Activated CD4-positive, alpha-beta T cell treated with anti-CD3 and anti-CD28 coated beads, Interleukin-2, amount 50 U/mL, for 4 hours (primary cell): ENCODE measurements at places on chromosomes 6 and 20.

- DNase-seq = peak; percentile 57
Measured at GRCh38 chr6:158869826-158870648, 50.9 kb upstream of the EZR start.

- DNase-seq = no peak
Measured at GRCh38 chr20:6299456-6299855, 176.6 kb upstream of the FERMT1 start.

GRCh38 chr20:9235518-9235917 lies 166.6 kb downstream of the PLCB4 start:
- no peak for DNase-seq

GRCh38 chr20:24764794-24765202 lies 184.3 kb upstream of the CST7 start:
- no peak for DNase-seq

GRCh38 chr6:143079325-143079640 lies 18.6 kb downstream of the AIG1 start:
- no peak for DNase-seq

GRCh38 chr20:3209946-3210317 lies 634 bp downstream of the ITPA start:
- no peak for DNase-seq

- no peak for DNase-seq
Measured at GRCh38 chr20:15643713-15644112, 929.5 kb downstream of the KIF16B start.

GRCh38 chr6:111487661-111488060 lies 4.6 kb upstream of the REV3L start:
- no peak for DNase-seq

GRCh38 chr6:98833057-98833306 lies 1.4 kb upstream of the POU3F2 start:
- no peak for DNase-seq

DNA sequence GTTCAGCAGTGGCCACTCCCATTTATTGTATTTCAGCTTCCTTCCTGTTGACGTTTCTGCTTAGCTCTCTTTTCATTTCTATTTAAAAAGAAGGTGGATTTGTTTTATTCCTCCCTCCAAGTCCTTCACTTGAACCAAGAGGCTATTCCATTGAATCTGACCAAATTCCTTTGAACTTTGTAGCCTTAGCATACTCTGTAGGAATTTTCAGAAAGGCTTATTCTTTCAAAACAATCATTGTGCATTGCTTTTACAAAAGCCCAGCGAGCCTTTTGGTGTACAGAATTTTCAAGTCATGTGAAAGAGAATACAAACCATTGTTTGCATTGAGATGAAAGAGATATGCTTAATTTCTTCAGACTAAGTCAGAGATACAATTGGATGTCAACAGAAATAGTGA lies 151.0 kb upstream of the INSM1 start:
- no peak for DNase-seq

- DNase-seq = no peak
Measured at GRCh38 chr20:40494248-40494647, 194.8 kb downstream of the MAFB start.

DNA sequence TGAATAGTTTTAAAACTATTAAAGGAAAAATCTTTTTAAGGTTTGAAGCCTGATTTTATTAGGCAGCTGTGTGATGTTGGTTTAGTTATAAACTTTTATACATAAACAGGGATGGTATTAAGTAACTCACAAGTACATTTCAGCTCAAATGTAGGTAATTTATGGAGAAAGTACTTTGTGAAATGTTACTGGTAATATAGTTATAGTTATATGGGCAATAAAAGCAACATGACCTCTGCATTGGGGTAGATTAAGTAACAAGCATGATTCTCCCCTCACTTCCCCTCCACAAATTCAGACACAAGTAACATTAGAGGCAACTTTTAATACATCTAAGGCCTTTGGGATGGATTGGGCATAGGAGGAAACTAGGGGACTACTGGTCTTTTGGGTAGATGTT lies 154.3 kb upstream of the ID4 start:
- DNase-seq = no peak

- no peak for DNase-seq
Measured at GRCh38 chr6:5231289-5231688, 29.5 kb downstream of the LYRM4 start.

DNA sequence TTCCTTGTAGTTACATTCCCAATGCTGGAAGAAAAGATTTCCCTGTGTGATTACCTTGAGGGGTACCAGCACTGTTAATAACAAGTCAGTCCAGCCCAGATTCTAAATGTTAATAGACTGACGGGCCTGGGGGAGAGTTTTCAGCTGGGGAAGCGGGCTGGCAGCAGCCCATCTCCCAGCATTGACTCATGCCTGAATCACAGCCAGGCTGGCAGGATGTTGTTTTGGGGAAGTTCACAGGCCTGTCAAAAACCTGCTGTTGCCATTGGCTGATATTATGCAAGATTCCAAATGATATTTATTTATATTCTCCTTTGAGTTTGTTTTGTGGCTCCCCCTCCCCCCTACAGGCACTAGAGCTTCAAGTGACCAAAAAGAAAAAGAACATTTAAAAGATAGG lies 213.9 kb upstream of the CNR1 start:
- no peak for DNase-seq

DNA sequence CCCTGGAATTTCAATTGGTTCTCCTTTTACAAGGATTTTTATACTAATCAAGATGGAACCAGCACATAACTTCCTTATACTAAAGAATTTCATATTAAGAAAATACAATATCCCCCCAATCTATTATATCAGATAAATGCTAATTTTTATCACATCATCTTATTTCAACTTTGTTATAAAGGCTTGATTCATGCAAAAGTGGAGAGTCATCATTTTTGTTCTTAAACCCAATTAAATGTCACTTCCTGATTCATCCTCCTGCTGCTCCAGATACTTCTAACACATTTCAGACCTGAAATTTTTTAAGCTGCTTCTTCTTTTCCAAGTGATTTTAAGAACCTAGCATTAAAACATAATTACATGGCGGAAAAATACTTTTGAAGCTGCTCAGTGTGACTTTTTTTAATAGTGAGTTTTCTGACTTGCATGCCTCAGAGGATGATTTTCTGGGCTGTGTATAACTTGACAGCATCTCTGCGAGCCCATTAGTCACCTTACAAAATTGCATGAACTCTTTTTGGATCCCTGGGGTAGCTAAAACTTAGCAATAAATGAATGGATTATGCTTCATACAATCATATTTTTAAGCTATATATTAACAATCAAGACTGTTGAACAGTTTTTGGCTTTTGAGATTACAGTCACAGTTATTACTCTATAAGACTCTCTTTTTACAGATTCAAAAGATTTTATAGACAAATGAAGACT lies 134.1 kb downstream of the ELOVL4 start:
- no peak for DNase-seq

DNA sequence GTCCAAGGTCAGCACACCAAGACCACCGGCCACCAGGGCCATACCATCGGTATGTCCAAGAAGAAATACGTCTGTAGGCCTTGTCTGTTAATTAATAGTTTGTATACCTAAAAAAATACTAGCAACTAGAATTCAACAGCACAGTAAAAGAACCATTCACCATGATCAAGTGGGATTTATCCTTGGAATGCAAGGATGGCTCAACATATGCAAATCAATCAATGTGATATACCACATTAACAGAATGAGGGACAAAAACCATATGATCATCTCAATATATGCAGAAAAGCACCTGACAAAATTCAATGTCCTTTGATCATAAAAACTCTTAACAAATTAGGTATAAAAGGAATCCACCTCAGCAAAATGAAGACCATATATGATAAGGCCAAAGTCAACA lies 24.4 kb downstream of the RPP40 start:
- DNase-seq = no peak

GRCh38 chr20:38602185-38602581 lies 574 bp downstream of the ARHGAP40 start:
- DNase-seq = no peak

- no peak for DNase-seq
Measured at GRCh38 chr20:8505476-8506200, 373.6 kb downstream of the PLCB1 start.

- no peak for DNase-seq
Measured at GRCh38 chr20:35503841-35504561, 25.5 kb downstream of the C20orf173 start.

DNA sequence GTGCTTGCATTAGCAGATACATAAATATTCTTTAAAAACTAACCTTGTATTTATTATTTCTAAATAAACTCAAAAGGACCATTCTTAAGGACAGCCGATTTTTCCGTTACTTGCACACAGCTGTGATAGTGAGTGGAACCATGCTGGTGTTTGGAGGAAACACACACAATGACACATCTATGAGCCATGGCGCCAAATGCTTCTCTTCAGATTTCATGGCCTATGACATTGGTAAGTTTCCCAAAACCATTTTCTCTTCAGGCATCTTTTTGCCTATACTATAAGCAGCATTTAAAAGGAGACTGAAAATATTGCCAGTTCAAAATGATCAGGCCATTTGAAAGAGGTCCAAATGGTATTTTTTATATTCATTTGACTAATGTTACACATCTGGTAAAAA lies 92.3 kb downstream of the ATRN start:
- DNase-seq = no peak

- DNase-seq = no peak
Measured at GRCh38 chr6:110173506-110174132, 5.9 kb downstream of the WASF1 start.

DNA sequence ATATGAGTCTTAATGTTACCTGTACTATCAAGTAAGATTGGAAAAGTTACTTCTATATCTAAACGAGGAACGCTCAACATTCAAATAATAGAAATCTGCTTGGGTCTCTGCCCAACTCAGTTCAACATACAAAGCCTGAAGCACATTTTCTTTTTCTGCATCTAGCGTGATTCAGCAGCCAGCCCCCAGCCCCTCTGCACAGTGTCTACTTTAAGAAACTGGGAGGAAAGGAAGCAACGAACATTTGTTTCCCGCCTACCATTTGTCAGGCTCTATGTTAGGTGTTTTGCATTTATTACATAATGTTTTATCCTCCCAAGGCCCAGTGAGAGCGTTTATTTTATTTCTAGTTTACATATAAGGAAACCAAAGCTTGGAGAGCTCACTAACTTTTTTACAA lies 17.3 kb downstream of the PHACTR1 start:
- DNase-seq = no peak

DNA sequence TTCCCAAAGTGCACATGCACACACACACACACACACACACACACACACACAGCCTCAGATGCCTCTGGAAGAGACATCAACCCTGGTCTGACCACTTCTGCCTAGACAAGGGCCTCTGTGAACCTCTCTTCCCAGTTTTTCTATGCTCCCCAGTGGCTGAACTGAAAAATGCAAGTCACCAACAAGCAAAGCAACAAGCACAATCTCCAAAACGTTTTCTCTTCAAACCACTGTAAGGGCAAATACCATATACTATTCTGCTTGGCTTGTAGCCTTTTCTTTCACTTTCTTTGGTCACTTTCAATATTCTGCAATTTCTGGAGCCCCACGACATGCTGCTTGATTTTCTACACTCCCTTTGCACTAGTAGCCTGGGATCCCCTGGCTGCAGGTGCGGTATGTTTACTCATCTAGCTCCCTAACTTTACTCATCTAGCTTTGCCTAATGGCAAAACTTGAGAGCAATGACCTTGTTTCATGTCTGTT lies 121.4 kb upstream of the DST start:
- DNase-seq = no peak

DNA sequence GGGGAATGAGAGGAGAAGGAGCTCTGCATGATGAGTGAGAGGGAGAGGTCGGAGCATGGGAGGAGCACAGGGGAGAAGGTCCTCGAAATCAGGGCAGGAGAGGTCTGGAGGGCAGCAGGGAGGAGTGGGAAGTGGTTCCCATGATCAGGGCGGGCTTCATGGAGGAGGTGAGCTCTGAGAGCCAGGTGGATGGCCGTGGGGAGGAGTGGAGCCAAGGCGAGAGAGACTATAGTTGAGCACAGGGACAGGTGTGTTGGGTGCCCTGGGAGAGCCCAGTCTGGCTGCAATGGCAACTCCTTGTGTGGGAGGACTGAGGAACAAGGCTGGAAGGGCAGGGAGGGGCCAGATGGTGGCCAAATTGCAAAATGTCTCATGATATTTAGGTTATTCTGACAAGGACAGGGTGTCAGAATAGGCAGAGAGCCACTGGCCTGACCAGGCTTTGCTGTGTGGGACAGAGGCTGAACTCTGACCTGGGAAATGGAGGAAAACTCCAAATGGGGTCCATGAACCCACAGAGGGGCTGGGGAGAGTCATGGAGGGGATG lies 21.4 kb downstream of the TTBK1 start:
- no peak for DNase-seq

DNA sequence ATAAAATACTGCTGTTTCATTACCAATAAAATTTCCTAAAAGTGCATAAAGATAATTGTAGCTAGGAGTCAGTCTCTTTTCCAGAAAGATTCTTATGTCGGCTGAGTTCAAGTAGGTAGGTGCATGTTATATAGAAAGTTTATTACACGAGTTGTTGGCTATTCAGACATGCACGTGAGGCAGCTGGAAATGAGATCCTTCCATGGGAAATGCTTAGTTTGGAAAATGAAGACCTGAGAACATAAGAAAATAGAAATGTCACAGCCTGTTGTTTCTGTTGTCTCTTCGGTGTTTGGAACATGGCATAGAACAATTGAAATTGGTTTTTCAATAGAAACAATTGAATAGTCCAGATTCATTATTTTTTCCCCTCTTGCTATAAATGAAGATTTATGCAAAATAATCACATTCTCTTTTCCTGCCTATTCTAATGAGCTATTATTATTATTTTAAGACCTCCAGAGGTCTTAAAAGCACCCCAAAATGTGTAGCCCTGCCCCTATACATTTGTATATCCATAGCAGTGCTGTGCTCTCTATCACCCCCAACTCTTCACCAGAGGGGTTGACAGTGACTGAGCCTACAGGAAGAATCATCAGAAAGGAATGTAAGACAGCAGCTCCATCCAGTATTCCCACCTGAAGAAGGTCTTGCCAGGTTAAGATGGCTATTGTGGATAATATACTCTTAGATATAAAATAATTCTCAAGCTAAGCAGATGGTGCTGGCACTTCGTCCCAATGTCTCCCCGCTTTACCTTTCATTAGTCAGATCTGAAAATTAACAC lies 82.2 kb downstream of the ZDHHC14 start:
- no peak for DNase-seq

- no peak for DNase-seq
Measured at GRCh38 chr6:158445426-158446085, 114.3 kb upstream of the TMEM181 start.

- DNase-seq = no peak
Measured at GRCh38 chr6:25061289-25061936, 125.7 kb upstream of the RIPOR2 start.

DNA sequence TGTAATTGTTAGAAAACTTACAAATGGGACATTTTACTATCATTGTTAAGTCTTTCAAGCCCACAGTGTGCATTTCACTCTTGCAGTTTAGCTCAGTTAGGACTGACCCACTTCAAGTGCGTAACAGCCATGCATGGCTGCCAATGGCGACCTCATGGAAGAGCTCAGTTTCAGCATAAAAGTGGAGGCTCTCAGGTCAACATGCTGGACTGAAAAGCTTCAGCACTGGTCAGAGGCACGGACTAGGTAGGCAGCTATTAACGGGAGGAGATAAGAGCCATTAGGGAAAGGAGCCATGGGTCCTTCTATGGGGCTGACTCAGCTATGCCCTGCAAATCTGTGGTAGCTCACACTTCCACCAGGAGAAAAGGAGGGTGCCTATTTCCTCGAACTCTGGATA lies 101.8 kb downstream of the TTLL2 start:
- no peak for DNase-seq
